IMR-90 (cell line): ENCODE measurements at places on chromosomes 1 and 21. TPM values are rescaled to one million over a fixed set of nuclear protein-coding genes. Genes with fewer than 3 reads are reported as not detected.

The LRRC3 gene
- polyA plus RNA-seq, result 0.38 and 0.53 TPM in 2 replicates

DNA sequence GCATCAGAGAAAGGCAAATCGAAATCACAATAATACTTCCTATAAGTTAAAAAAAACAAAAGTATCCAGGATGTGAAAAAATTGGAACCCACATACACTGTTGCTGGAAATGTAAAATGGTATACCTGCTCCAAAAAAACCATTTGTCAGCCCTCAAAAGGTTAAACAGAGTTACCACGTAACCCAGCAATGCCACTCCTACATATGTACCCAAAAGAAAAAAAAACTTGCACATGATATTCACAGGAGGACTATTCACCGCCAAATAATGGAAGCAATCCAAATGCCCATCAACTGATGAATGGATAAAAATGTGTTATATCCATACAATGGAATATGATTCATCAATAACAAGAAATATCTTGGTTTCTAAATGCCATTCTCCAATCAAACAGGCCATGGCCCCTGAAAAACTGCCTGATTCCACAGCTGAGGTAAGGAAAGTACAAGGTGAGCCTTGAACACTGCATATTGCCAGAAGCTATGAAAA, 38.8 kb upstream of the PSMG1 start:
- DNase-seq, result no peak
- no peak overlapping the region for H3K27ac ChIP-seq
- no peaks in the 10 kb centered on the region for H3K27me3 ChIP-seq
- H3K4me3 ChIP-seq, result no peak overlapping the region
- H3K4me1 ChIP-seq, result no peaks in the 10 kb centered on the region

DNA sequence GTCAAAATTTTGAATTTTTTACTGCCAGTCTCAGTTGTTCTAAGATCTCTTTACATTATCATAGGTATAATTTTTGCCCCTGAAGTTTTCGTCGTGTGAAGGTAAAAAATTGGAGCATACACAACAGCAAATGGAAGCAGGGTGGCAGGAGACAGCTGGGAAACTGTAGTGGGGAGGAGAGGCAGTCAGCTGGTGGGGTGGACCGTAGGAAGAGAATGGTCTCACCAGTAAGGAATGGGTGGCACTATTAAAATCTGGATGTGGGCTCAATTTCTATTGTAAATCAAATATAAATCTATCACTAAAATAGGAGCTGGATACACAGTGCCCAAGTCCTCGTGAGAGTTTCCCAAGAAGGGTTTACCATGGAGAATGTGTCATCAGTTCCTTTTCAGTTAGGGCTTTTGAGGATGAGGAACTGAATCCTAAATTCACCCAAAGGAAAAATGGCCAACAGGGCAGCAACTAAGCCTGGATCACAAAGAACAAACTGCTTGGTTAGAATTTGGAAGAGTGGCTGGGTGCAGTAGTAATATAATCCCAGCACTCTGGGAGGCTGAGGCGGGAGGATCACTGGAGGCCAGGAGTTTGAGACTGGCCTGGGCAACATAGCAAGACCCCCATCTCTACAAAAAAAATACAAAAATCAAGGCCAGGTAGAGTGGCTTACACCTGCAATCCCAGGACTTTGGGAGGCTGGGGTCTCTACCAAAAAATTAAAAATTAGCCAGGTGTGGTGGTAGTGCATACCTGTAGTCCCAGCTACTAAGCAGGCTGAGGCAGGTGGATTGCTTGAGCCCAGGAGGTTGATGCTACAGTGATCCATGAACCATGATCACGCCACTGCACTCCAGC, 10.5 kb upstream of the IRF2BP2 start:
- no peaks in the 10 kb centered on the region for H3K36me3 ChIP-seq
- H3K27ac ChIP-seq, result no peak overlapping the region
- no peaks in the 10 kb centered on the region for H3K27me3 ChIP-seq
- no peak overlapping the region for H3K4me3 ChIP-seq

- peak overlapping the region; percentile 72 for H3K27ac ChIP-seq
- H3K36me3 ChIP-seq, result no peaks in the 10 kb centered on the region
- H3K27me3 ChIP-seq, result no peaks in the 10 kb centered on the region
- H3K4me1 ChIP-seq, result no peaks in the 10 kb centered on the region
Measured at GRCh38 chr1:224114787-224115175, 870 bp downstream of the FBXO28 start.

GRCh38 chr1:7538033-7538432, 233.1 kb upstream of the VAMP3 start:
- H3K27ac ChIP-seq, result no peak overlapping the region
- H3K4me1 ChIP-seq, result no peaks in the 10 kb centered on the region
- H3K27me3 ChIP-seq, result no peaks in the 10 kb centered on the region
- DNase-seq, result peak; percentile 90
- no peaks in the 10 kb centered on the region for H3K36me3 ChIP-seq

GRCh38 chr1:111202366-111202706, 1.9 kb upstream of the DENND2D start:
- no peak for DNase-seq
- peaks cover 16% of the 10 kb centered on the region for H3K4me1 ChIP-seq
- no peak overlapping the region for H3K4me3 ChIP-seq
- H3K36me3 ChIP-seq, result no peaks in the 10 kb centered on the region
- H3K27me3 ChIP-seq, result peaks cover 15% of the 10 kb centered on the region

DNA sequence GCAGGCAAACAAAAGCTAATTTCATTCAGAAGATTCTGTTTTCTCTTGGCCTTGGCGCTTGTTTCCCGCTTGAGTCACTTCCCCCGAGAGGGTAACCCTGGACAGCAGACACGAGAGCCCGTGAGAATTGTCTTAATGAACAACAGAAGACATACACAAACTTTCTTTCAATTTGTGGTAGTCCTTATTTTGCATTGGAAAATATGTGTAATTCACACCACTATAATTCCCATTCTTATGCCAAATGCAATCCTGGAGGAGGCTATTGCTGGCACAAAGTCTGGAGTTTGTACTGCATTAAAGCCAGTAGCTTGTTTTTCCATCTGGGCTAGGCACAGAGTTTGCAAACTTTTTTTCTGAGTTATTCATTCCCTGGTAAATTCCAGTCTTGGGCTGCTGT, 109.8 kb upstream of the IVNS1ABP start:
- no peaks in the 10 kb centered on the region for H3K36me3 ChIP-seq
- H3K27me3 ChIP-seq, result peaks cover 16% of the 10 kb centered on the region
- no peaks in the 10 kb centered on the region for H3K4me1 ChIP-seq

The TLCD4 gene
- 0.16 and 0.22 TPM in 2 replicates for polyA plus RNA-seq

The HFM1 gene
- polyA plus RNA-seq, result 0.13 and 0.15 TPM in 2 replicates

- H3K27ac ChIP-seq, result no peak overlapping the region
- H3K4me3 ChIP-seq, result no peak overlapping the region
- no peaks in the 10 kb centered on the region for H3K27me3 ChIP-seq
- H3K4me1 ChIP-seq, result no peaks in the 10 kb centered on the region
- no peak for DNase-seq
Measured at GRCh38 chr1:50493710-50494109, 70.5 kb upstream of the DMRTA2 start.

GRCh38 chr1:224730965-224731364, 114.8 kb downstream of the CNIH3 start:
- no peak overlapping the region for H3K4me3 ChIP-seq
- H3K27me3 ChIP-seq, result no peaks in the 10 kb centered on the region
- DNase-seq, result peak; percentile 22
- H3K27ac ChIP-seq, result no peak overlapping the region
- peaks cover 16% of the 10 kb centered on the region for H3K4me1 ChIP-seq

DNA sequence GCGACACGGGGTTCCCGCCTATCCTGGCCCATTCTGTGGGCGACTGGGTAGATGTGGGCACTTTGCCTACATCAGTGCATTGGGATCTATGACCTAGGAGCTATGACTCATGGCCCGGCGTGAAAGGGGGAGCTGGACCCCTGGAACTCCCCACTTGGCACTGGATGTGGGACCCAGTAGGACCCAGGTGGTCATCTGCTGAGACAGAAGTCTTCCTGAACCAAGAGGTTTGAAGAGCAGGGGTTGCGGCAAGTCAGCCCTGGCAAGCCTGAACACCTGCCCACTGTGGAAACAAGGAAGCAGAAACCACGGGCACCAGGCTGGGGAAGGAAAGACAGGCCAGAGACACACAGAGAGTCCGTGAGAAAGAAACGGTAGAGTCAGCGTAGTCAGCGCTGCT, 656.7 kb downstream of the AJAP1 start:
- no peak overlapping the region for H3K27ac ChIP-seq
- no peaks in the 10 kb centered on the region for H3K36me3 ChIP-seq
- H3K4me1 ChIP-seq, result no peaks in the 10 kb centered on the region
- H3K27me3 ChIP-seq, result no peaks in the 10 kb centered on the region
- no peak overlapping the region for H3K4me3 ChIP-seq
- no peak for DNase-seq

GRCh38 chr1:247443641-247444040, 14.3 kb downstream of the OR2B11 start:
- no peaks in the 10 kb centered on the region for H3K36me3 ChIP-seq
- H3K4me1 ChIP-seq, result no peaks in the 10 kb centered on the region
- no peak for DNase-seq
- no peak overlapping the region for H3K4me3 ChIP-seq
- H3K27ac ChIP-seq, result no peak overlapping the region

- no peak overlapping the region for H3K4me3 ChIP-seq
- H3K27me3 ChIP-seq, result no peaks in the 10 kb centered on the region; the same call in 1 of the 2 replicates
- H3K4me1 ChIP-seq, result no peaks in the 10 kb centered on the region
- H3K27ac ChIP-seq, result no peak overlapping the region
- DNase-seq, result no peak
Measured at GRCh38 chr1:107950464-107950863, 14.5 kb downstream of the VAV3 start.

- no peaks in the 10 kb centered on the region for H3K36me3 ChIP-seq
- H3K27ac ChIP-seq, result no peak overlapping the region
- H3K4me3 ChIP-seq, result no peak overlapping the region
- H3K4me1 ChIP-seq, result peaks cover 8% of the 10 kb centered on the region
Measured at GRCh38 chr1:66402194-66402593, 131.8 kb upstream of the SGIP1 start.

The KRTAP21-2 gene
- polyA plus RNA-seq, result not detected in 2 replicates
